ENCODE measurements at places on chromosomes 7 and 10.

GRCh38 chr7:127557803-127558202 lies 27.6 kb downstream of the GCC1 start:
- no peak for DNase-seq

DNA sequence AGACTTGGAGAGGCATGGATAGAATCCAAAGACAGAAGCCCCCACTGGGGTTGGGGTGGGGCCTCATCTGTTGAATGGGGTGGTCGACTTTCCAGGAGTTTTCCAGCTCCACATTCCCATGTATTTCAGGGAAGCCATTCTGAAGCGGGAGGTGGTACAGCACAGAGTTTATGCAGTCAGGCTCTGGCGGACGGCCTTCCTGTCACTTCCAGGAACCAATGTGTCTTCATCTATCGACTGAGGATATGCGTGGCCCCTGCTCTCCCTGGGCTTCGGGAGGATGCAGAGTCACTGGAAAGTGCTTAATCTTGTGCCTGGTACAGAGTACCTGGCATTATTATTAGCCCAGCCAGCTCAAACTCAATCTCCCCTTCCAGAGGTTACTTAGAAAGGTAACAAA lies 26.3 kb downstream of the DOCK1 start:
- no peak for DNase-seq

GRCh38 chr7:88201305-88201704 lies 18.5 kb downstream of the SRI start:
- no peak for DNase-seq

- no peak for DNase-seq
Observed at GRCh38 chr7:36852931-36853330, 128.6 kb upstream of the AOAH start.

- no peak for DNase-seq
Observed at GRCh38 chr7:41107938-41108448, 594.9 kb downstream of the INHBA start.

DNA sequence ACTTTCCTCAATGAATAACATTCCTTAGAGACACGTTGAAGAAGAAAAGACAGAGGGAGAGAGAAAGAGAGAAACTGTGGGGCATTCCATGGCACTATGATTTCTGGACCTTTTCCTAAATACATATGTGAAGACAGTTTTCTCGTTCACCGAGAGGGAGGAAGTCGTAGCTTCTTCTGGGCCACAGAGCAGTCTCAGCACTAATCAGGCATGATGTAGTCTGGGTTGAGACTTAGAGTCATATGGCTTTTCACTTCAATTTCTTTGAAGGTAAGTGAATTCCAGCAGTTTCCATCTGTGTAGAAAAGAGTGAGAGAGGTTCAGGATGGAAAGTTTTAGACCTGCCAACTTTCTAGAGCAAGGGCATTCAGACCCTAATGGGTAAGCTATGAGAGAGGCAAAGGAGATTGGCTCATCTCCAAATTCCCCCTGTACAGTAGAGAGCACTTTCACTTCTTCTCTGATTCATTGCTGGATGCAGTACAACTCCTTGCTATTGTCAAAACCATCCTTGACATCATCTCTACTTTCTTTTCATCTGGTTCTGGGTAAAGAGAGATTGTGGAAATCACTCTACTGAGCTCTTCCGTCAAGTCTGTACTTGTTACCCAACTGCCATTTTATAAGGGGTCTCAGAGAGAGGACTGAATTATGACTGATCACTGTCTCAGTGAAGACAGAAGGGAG lies 31.5 kb upstream of the OR9A4 start:
- DNase-seq = no peak

DNA sequence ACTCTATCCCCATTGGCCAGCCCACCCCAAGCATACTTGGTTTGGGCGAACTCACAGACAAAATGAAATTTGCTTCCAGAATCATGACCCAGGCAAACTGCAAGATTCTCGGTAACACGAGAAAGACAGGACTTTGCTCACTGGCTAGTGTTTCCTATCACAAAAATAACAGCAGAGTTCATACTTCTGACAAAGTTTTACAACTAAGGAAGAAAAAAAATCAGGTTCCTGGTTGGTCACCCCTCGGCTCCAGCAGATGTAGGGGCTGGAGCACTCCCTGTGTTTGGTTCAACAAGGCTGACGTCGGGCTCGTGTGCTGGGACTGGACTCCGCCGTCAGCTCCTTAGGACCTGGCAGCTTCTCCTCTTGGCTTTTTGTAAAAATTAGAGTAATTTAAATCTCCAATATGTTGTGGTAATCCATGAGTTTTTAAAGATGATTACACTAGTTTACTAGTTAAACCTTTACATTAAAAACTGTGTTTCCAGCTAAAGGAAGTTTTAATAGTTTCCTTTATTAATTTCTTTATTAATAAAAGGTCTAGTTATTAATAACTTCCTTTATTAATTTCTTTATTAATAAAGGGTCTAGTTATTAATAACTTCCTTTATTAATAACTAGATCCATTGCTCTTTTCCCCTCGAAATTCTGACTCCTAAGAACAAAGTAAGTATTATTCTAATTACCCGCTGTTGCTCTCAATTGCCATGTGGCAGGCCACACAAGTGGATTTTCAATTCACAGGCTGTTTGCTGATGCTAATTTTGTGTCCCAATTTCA lies 115.6 kb upstream of the RNF32 start:
- DNase-seq = no peak

DNA sequence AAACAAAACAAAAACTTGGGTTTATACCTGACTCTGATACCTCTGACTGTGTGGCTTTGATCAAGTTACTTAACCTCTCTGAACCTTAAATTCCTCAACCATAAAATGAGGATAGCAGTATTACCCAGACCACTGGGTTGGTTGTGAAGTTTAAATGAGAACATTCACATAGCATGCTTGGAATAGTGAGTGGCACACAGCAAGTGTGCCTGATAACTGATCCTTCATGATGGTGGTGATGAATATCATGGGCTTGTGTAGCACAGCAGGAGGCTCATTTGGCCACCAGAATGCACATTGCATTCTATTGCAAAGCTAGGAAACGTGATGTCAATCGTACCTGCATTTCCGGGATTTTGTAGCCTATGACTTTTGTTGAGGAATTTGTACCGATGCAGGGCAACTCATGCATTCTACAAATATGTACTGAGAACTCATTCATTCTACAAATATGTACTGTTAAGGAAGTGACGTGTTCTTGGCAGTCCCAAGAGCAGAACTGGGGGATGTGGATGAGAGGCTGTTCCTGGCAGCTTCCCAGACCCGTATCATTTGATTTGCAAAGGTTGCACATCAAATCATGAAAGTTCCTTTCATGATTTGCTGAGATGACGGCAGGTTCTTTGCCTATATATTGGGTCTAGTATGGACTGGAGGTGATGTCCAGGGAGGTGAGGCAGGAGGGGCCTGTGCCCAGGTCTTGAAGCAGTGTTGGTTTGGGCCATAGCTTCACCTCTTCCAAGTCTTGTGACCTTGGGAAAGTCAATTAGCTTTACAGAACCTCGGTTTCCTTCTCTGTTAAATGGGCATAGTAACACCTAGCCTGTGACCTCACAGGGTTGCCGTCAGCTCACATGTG lies 94.6 kb upstream of the SMNDC1 start:
- no peak for DNase-seq

DNA sequence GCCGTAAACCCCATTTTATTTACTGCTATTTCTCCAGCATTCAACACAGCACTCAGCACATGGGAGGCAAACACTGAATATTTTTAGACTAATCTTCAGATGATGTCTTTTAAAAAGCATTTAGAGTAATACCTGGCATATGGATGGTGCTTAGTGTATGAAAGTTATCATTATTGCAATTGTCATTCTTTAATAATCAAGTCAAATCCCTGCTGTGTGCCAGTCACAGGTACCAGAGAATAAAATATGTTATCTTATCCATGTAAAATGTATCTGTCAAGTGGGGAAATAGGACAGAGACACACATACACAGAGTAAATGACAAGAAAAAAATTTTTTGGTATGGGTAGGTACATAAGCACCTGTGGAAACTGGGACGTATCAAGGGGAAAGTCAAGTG lies 18.5 kb downstream of the ANKRD22 start:
- no peak for DNase-seq

GRCh38 chr7:63067897-63068585 lies 930.6 kb upstream of the ZNF722 start:
- no peak for DNase-seq

DNA sequence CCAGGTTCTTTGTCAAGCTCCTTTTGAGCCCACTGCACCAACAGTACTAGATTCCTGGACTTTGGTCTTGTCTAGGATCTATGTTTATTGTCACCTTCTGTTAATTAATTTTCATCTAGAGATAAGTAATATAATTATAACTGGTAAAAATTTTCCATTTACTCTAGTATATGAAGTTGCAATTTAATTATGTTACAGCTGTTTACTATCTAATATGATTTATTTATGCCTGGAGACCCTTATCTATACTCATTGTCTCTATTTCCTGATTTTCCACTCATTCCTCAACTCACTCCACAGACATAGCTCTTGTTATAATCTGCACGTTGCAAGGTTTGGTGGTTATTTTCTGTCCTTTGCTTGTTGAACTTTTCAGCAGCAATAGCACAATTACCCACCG lies 63.2 kb upstream of the PHF14 start:
- no peak for DNase-seq

- DNase-seq = no peak
Observed at GRCh38 chr10:122884166-122884565, 4.8 kb upstream of the FAM24B start.

DNA sequence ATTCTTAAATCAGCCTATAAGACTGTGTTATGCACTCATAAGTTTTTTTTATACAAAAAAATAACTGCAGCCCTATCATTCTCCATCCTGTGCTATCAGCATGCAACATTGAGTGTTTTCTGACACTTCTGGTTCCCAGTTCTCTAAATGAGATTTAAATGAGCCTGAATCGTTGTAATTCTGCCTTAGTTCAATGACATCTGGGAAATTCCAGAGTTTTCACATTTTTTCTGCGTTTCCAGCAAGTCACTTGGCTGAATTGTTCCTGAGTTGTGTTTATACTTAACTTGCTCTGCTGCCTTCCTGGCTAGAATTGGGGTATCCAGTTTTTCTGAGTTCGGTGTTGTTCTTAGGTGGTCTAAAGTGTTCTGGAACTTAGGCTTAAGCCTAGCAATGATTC lies 636.1 kb upstream of the FZD8 start:
- no peak for DNase-seq

DNA sequence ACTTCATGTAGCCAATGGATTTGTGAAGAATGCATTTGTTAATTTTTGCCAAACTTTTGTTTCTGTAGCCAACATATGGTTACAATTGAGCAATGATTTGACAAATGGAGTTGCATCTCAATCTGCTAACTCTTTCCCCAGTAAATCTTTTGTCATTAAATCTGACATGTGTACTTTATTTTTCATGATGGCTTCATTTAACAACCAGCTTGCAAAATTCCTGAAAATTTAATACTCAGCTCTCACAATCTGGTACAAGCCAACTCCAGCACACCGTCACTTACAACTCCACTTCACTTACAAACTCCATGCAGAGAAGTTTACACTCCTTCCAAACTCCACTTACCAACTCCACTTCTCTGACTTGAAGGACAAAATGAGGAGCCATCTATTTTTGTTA lies 26.5 kb upstream of the HIBADH start:
- no peak for DNase-seq

GRCh38 chr7:68031180-68031943 lies 1034.7 kb downstream of the TYW1 start:
- no peak for DNase-seq

- DNase-seq = no peak
Observed at GRCh38 chr10:27399871-27400270, 104.2 kb upstream of the RAB18 start.

GRCh38 chr10:125187238-125188194 lies 27.2 kb upstream of the CTBP2 start:
- peak; percentile 72 for DNase-seq

DNA sequence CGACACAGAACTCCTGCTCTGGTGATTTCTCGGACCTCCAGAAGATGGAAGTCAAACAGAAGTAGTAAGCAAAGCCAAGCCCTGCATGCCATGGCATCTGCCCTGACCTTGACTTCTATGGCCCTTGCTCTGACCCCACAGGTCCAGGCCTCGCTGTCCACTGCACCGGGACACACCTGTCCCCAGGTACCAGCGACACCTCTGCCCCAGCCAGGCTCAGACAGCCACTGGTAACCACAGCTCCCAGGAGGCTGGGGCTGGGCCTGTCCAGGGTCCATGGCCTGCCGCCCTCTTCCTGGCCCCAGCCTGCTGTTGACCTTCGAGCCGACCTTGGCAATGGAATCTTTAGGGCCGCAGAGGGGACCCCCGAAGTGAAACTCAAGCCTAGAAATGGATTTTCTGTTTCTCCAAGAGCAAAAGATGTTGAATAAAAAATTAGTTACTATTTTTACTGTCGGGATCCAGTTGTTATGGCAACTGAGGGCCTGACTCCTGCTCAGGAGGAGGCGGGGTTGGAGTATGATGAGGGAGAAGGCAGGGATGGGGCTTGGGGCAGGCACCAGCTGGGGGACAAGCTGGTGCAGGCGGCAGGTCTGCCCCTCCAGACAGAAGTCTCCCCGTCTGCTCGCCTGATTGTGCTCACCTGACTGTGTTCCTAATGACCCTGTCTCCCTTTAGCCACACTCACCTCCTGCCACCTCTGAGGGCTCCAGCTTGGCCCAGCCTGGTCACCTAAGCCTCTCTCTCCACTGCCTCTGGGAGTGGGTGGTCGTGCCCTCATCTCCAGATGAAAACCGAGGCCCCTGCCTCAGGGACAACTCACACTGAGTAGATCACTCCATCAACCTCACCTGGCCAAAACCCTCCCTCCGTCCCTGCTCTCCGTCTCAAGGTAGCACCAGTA lies 4.1 kb upstream of the MMD2 start:
- peak; percentile 68 for DNase-seq

DNA sequence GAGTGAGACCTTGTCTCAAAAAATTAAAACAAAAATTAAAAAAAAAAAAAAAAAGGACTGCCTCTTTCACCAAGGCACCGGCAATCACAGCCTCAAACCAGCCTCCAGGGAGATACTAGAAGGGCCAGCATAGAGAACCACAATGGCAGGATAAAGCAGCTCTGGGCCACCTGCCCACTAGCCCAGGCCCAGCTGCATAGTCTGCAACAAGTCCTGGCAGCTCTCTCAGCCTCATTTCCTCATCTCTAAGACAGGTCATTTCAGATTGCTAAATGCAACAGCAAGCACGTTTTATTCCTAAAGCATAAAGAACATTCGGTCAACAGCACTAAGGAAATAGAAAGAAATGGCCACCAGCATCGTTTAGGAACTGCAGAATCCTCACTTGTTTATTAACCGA lies 28.8 kb downstream of the XPNPEP1 start:
- DNase-seq = no peak

DNA sequence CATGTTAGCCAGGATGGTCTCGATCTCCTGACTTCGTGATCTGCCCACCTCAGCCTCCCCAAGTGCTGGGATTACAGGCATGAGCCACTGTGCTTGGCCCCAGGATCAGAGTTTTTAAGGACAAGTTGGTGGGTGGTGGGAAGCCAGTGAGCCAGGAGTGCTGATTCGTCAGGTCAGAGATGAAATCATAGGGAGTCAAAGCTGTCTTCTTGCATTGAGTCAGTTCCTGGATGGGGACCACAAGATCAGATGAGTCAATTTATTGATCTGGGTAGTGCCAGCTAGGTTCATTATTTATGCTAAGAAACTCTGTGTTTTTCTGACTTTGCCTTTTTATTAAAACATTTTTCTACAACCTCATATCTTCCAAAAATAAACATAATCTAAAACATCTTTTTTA lies 423.8 kb downstream of the ARL4A start:
- DNase-seq = no peak

- no peak for DNase-seq
Observed at GRCh38 chr10:3897156-3897555, 112.1 kb upstream of the KLF6 start.

- DNase-seq = no peak
Observed at GRCh38 chr10:67783606-67784294, 54.2 kb downstream of the DNAJC12 start.

Data from mesenteric fat pad (tissue), 1 donor.